ENCODE measurements at places on chromosomes 11 and 22.

GRCh38 chr11:69611548-69612526, 29.1 kb upstream of the CCND1 start:
- no peaks in the 10 kb centered on the region for H3K27me3 ChIP-seq
- no peaks in the 10 kb centered on the region for H3K36me3 ChIP-seq
- DNase-seq = no peak
- no peak overlapping the region for H3K4me3 ChIP-seq
- no peaks in the 10 kb centered on the region for H3K4me1 ChIP-seq

DNA sequence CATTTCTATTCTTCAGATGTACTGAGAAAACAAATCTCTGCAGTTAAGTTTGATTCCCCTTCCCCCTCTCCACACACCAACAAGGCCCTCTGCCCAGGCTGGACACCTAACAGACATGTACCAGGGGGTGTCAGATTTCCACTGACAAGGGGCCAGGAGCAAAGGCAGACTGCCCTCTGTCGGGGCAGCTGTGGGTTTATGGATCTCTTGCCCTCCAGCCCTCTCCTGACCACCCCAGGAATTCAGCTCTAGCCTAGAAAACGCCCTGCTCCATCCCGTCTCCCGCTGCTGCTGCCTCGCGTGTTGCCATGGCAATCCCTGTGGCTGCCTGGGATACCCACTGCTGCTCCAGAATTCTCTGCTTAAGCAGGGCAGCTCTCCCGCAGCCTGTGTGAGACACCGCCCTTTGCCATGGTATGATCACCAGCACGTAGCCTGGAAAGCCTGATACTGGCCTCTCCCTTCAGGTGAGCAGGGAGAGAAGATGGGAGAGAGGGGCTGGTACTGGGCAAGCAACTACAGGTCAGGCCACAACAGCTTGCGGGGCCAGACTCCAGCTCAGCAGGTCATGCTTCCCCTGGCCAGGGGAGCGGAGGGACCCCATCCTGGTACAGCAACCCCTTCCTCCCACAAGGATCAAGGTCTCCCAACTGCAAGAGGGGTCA, 41.6 kb downstream of the BUD13 start:
- DNase-seq = no peak
- no peaks in the 10 kb centered on the region for H3K36me3 ChIP-seq
- H3K27ac ChIP-seq = no peak overlapping the region
- peaks cover 37% of the 10 kb centered on the region for H3K27me3 ChIP-seq
- no peak overlapping the region for H3K4me3 ChIP-seq
- H3K4me1 ChIP-seq = peaks cover 3% of the 10 kb centered on the region

DNA sequence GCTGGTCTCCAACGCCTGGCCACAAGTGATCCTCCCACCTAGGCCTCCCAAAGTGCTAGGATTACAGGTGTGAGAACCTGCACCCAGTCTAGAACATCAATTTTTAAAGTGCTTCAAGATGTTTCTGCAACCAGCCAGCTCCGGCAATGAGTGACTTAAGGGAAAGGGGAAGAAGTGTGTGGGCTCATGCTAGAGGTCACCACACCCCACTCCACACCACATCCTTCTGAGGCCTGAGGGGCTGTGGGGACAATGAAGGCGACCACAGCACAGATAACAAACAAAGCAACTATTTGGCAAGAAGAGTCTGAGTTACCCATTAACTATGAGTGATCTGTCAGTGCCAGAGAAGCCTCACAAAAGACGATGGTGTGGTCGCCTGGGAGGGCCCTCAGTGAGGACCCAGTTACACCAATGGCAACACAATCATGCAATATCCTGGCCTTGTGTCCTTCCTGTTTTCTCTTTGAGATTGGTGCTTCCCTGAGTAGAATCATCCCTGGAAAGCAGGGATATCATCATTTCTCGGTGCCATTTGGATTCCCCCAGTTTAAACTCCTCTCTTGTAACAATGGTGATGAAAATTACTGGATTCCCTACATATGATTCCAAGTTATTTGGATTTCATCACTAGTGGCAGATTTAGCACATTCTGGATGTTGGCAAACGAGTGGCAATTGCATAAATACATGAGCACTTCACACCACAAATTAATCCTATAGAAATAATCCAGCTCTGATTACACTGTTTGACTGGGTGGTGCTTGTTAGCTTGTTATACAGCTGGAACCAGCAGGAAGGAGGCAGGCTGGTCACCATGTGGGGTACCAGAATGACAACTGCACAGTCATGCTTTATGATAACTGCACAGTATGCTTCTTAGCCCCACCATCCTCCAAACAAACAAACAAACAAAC, 18.4 kb downstream of the ABTB2 start:
- no peak overlapping the region for H3K4me3 ChIP-seq
- no peaks in the 10 kb centered on the region for H3K27me3 ChIP-seq
- no peaks in the 10 kb centered on the region for H3K36me3 ChIP-seq
- peaks cover 16% of the 10 kb centered on the region for H3K4me1 ChIP-seq

GRCh38 chr11:35536470-35536869, 11.1 kb upstream of the PAMR1 start:
- no peaks in the 10 kb centered on the region for H3K36me3 ChIP-seq
- no peak overlapping the region for H3K27ac ChIP-seq

- no peak overlapping the region for H3K4me3 ChIP-seq
- DNase-seq = no peak
- H3K27ac ChIP-seq = no peak overlapping the region
- H3K36me3 ChIP-seq = peaks cover 100% of the 10 kb centered on the region
- no peaks in the 10 kb centered on the region for H3K4me1 ChIP-seq
- H3K27me3 ChIP-seq = no peaks in the 10 kb centered on the region
Measured at GRCh38 chr11:118383657-118384056, 17.7 kb upstream of the ATP5MG start.

Measured in tibial artery (tissue), 4 donors.